ENCODE measurements at places on chromosomes 7 and 10. TPM values are rescaled to one million over a fixed set of nuclear protein-coding genes. Genes with fewer than 3 reads are reported as not detected.

The LBX1 gene
- 0.06 TPM for total RNA-seq

The UNCX gene
- total RNA-seq: not detected

The ANKRD2 gene
- not detected for total RNA-seq

The BHLHA15 gene
- not detected for total RNA-seq

The AQP1 gene
- total RNA-seq: 1.0 TPM

The CLRN3 gene
- total RNA-seq: not detected

DNA sequence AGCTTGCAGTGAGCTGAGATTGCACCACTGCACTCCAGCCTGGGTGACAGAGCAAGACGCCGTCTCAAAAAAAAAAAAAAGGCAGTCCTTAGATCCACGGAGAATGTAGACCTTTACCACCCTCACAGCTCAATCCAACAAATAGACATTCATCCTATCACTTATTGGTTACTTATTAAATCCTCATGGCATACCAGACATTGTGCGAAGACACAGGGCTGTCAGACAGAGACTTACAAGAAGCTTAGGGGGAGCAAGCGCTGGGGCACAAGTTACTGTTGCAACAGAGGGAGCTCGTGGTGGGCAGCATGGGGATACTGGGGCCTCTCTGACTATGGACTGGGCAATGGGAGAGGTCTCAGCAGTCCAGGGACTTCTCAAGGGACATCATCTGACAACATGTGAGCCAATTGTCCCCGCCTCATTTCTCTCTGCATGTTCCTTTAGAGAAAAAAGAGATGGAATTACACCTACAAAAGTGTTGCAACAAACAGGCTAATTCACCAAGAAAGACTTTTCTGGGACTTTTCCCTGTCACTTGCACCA lies 82.8 kb upstream of the TNS3 start:
- DNase-seq: no peak

GRCh38 chr7:145123502-145123901 lies 287.6 kb upstream of the TPK1 start:
- no peak for DNase-seq

DNA sequence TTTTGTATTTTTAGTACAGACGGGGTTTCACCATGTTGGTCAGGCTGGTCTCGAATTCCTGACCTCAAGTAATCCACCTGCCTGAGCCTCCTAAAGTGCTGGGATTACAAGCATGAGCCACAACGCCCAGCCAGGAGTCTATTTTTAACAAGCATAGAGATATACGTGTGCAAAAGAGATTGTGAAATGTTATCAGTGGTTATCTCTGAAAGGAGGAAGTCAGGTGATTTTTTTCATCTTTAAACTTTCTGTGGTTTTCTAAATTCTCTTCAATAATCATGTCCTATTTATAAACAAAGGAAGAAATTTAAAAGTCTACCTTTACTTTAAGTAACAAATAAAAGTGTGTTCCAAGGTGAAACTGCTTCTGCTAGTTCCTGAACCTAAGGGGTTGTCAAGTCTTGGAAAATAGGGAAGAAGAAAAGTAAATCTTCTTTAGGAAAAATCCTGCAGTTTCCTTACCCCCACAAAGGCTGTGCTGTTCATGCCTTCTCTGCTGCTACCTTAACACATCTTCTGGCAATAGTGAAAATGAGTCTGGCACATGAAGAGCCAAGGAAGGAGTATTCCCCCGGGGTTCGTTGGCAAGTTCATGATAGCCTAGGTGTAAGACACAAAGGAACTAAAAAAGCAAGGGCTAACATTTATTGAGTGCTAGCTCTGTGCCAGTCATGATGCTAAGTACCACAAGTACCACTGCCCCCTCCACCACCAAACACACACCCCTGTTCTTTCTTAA lies 51.1 kb downstream of the CYP26A1 start:
- no peak for DNase-seq

GRCh38 chr10:117569610-117570390 lies 27.3 kb downstream of the EMX2 start:
- DNase-seq: no peak

- no peak for DNase-seq
Measured at GRCh38 chr7:48274662-48275061, 103.4 kb downstream of the ABCA13 start.

GRCh38 chr10:24645784-24646183 lies 77.9 kb downstream of the ARHGAP21 start:
- DNase-seq: peak; percentile 7

DNA sequence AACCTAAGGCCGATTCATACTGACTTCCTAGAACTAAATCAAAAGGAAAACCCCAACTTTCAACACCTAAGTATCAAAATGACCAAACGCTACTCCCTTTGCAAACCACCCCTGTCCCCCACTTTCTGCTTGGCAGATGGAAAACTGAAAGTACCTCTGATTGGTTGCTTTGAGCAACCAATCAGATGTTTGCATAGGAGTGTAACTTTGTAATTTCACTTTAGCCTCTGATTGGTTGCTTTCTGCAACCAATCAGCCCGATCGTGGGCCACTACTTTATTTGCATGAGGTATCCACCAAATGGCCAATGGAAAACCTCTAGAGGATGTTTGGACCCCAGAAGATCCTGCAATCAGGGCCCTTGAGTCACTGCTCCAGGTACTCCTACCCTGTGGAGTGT lies 12.3 kb upstream of the SNX10 start:
- DNase-seq: peak; percentile 46

GRCh38 chr10:58952747-58953466 lies 223.5 kb upstream of the PHYHIPL start:
- peak; percentile 33 for DNase-seq

DNA sequence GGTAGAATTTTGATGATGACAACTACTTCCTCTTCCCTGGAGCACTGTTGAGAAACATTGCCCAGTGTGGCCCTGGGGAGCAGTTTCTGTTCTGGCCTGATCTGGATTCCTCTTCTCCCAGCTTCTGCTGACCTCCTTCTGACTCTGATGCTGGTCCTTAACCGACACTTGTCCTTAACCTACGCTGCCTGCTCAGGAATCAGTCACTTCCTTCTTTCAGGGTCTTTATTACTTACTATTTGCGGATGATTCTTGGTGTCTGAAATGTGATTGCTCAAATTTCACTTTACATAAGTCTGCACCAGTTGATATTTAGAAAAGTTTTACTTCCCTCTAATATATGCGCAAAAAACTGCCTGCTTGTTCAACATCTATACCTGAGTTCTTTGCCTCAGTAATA lies 164.1 kb downstream of the PTEN start:
- no peak for DNase-seq

DNA sequence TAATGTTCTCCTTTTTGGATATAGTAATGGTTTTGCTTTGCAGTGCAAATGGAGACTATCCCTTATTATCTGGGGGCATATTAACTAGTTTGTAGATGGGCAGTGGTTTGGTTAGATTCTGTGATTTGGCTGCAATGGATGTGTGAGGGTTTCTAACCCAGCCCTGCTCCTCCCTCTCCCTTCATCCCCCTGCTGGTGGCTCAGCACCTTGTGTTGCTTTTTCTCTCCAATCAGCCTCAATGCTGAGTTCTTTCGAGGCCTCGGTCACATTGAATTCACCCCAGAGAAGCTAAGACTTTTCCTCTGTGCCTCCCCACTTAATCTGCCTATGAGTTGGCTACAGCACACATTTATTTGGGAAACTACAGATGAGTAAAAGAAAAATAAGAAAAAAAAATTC lies 120.0 kb downstream of the MALRD1 start:
- DNase-seq: peak; percentile 1

GRCh38 chr7:108845951-108846350 lies 276.3 kb downstream of the DNAJB9 start:
- no peak for DNase-seq

DNA sequence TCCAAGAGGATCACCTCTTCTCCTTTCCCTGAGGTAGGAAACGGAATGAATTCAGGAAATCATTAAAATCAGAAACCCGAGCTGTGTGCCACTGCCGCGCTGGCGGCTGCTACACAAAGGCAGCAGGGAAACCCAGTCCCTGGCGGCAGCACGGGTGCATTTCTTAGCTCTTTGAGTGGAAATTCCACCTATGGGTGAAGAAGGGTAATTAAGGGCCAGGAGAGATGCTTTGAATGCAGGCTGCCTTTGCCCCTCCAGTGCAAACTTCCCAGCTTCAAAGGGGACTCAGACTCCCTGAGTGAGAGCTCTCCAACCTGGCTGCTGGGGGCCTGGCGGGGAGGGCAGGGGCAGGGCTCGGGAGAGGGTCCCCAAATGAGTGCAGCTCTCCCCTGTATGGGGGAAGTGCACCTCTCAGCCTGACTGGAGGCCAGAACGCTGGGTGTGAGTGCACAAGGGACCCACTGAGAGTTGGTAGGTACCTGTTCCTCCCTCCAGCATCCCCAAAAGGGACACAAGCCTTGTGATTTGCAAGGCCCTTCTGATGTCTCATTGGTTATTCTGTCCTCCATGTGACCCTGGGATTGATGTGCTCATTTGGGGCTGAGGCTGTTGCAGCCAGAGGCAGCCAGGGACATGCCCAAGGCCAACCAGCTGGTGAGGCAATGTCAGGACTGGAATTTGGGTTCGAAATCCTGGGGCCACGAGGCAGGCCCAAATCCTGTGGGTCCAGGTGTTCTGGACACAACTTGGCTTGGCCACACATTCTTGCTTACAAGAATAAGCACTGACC lies 16.3 kb upstream of the ZMIZ1 start:
- DNase-seq: no peak

GRCh38 chr7:98314469-98314868 lies 33.0 kb downstream of the BRI3 start:
- DNase-seq: no peak

- no peak for DNase-seq
Measured at GRCh38 chr7:27579565-27579964, 83.1 kb downstream of the HIBADH start.

DNA sequence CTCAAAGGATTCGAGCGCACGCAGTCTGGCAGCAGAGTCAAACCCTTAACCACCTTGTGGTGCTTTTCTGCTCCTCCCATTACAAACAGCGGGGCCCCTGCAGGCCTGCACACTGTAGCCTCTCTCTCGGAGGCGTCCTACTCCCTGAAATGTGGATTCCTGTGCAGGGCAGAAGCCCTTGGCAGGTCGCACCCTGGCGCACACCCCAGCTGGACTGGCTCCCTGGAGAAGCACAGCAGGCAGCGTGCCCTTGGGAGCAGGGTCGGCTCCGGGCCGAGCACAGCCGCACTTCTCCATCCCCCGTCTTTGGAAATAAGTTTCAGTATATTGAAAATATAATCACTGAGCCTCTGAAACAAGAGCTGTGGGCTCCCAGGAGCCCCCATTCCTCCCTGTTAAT lies 144.1 kb downstream of the C10orf105 start:
- no peak for DNase-seq

DNA sequence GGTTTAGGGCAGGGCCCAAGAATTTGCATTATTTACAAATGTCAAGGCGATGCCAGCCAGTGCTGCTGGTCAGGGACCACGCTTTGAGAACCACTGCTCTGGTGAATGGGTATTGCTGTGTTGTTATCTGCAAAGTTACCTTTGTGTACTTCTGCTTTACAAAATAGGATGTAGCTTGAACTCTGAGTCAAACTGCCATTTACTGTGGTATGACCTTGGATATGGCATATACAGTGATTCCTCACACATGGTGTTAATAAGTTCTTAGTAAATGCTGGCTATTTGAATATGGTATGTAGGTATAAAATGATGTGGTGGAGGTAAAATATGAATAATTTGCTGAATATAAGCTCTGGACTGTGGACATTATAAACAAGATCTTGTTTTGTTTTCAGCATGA lies 148.9 kb downstream of the AUTS2 start:
- no peak for DNase-seq

DNA sequence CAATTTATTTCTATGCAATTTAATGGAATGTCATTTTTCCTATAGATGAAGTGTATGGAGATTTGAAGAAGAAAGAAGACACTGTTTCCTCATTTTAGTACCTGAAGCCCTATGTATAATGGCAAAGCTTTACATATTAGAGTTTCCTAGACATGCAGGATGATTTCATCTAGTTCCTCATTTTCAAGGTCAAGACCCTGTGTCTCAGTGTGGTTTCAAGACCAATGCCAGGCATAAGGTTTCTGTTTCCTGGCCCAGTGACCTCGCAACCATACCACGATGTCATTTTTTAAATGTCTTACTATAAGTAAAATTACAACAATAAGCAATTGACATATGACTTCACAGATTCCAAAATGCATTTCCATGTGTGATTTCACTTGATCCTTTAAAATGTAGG lies 336.5 kb upstream of the PRKCQ start:
- DNase-seq: no peak

GRCh38 chr10:112231602-112232400 lies 48.2 kb upstream of the GPAM start:
- DNase-seq: no peak
